Astrocyte (in vitro differentiated cells and primary cell): ENCODE measurements at places on chromosomes 4 and X. TPM values are rescaled to one million over a fixed set of nuclear protein-coding genes. Genes with fewer than 3 reads are reported as not detected.
A peak's percentile ranks its signal among the peaks of the same experiment; 100 is the strongest.

DNA sequence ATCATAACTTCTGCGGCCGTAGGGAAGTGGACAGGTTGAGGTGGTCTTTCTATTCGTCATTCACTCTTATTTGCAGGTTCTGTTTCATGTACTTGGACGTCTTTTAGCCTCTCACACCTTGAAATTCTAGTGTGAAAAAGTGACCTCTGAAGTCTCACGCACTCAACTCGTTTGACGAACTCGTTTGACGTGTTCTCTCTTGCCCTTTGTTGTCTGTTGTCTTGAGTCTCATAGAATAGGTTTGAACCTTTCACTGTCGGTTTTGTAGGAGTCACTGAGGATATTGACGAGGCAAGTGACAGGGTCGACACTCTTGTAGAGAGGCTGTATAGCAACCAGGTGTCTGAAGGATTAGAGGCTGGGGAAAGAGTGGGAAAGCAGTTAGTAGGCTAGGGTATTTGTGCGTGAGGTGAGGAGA, 1.1 kb upstream of the PGRMC2 start:
- peak; percentile 51 for DNase-seq

DNA sequence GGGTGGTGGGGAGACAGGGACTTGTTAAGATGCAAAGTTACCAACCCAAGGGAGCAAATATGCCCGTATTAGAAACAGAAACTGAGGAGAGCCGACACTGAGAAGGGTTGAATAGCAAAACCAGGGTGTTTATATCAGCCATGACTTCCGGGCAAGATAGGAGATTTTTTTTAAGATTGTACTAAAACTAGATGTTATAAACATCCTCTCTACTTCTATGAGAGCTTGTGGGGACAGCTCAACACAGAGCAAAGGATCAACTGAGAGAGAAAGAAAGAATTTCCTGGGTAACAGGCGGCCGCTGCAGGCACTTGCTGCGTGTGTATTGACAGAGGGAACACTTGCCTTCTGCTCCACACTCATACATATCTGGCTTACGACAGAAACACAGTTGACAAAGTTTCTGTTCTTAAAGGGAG, 49.1 kb upstream of the FBXW7 start:
- DNase-seq, result no peak

Gene FATE1
- total RNA-seq, result not detected in 2 replicates

Gene RAB33B
- total RNA-seq, result 11.0 and 11.8 TPM in 2 replicates

Gene NLRP2B
- total RNA-seq, result not detected in 2 replicates
